T-helper 2 cell (primary cell): ENCODE measurements at places on chromosomes 16 and 17.

- no peak for DNase-seq
Measured at GRCh38 chr17:1329745-1330343, 50.4 kb downstream of the TRARG1 start.

GRCh38 chr16:66585481-66586239 is 6.4 kb downstream of the CMTM2 start:
- no peak for DNase-seq

DNA sequence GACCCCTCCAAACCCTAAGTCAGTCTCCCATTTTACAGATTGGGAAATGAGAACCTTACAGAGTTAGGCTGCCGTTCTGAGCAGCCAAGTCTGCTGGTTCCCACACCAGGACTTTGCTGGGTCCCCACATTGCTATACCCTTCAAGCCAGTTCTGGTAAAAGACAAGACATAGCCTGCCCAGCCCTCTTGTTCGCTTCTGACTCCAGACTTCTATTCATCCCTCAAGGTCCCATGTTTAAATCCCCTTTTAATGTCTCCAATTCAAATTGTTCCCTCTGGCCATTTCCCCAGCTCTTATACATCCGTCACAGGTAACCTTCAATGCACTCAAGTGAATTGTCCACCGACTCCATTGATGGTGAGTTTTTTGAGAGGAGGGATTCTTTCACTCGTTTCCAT is 30.2 kb downstream of the WNT3 start:
- DNase-seq = no peak

DNA sequence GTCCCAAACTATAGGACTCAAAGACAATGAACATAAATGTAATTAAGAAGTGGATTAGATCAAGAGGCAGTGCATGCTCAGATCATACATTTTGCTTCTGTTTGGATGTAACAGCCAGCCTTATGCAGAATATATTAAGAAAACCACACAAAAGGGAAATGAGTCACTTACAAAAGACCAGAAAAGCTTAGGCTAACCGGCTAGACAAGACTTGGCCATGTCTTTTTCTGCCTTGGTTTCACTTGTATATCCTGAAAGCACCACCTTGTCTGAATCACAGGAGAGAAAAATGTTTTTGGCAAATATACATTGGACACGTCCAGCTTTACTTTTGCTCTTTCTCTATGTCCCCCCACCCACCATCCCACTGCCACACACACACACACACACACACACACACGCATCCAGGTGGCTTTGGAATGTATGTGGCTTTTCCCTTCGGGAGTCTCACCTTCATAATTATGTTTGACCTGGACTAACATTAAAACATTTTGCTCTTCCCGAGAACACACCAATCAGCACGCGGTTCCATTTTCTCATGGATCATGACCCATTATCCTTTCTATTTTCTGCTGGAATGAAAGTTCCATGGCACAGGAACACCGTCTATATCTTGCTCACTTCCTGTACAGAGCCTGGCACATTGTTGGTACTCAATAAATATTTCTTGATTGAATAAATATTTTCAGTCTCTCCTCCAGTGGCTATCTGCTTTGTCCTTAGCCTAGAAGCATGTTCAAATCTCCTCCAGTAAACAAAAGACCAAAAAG is 64.6 kb downstream of the CDK5R1 start:
- DNase-seq = no peak

- no peak for DNase-seq
Measured at GRCh38 chr17:44091200-44091997, 20.9 kb downstream of the G6PC3 start.

- DNase-seq = no peak
Measured at GRCh38 chr17:79325709-79326430, 251.2 kb downstream of the ENGASE start.

DNA sequence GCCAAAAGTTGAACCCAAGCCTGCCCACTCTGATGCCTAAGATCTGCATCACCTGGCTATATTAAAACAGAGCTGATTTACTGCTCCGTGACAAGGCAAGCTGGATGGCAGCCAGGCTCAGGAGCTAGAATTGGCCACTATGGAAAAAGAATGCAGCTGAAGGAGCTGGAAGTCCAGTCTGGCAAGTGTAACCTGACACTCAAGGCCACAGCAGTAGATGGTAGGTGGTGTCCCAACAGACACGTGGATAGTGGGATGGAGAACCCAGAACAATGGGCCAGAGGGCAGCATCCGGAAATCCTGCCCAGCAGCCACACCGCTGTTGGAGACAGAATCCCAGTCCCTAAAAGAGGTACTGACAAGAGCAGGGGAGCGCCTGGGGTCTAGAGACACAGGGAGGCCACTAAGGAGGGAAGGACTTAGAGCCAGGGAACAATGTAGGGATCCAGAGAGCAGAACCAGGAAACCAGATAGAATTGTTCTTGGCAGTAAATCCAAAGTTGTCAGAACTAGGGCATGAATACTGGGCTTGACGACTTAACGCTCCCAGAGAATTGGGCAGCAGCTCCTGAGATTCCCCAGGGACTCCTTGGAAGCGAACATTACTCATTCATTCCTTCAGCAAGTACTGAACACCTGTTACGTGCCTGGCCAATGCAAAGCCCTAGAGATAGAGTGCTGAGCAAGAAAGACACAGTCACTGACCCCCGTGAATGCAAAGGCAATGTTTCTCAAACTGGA is 85.7 kb downstream of the CDYL2 start:
- DNase-seq = no peak

DNA sequence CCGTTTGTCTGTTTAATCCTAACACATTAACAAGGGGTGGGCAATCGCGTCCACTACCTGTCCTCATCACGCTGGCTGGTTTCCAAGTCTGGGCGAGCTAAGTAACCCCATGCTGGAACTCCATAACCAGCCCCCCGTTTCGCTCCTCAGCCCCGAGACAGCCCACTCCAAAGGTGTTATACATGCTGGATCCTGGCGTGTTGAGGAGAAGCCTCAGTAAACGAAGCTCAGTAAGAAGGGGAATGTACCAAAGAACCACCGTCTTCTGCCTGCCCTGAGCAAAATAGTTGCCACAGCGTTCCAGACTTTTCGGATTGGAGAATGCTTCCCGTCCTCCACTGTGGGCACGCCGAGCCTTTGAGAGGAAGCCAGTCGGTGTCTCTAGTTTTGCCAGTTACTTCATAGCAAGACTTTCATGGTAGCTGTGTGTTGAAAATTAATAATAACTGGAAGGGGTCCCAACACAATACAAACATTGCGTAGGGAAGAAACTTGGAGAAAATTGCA is 16.1 kb upstream of the C17orf78 start:
- DNase-seq = no peak

DNA sequence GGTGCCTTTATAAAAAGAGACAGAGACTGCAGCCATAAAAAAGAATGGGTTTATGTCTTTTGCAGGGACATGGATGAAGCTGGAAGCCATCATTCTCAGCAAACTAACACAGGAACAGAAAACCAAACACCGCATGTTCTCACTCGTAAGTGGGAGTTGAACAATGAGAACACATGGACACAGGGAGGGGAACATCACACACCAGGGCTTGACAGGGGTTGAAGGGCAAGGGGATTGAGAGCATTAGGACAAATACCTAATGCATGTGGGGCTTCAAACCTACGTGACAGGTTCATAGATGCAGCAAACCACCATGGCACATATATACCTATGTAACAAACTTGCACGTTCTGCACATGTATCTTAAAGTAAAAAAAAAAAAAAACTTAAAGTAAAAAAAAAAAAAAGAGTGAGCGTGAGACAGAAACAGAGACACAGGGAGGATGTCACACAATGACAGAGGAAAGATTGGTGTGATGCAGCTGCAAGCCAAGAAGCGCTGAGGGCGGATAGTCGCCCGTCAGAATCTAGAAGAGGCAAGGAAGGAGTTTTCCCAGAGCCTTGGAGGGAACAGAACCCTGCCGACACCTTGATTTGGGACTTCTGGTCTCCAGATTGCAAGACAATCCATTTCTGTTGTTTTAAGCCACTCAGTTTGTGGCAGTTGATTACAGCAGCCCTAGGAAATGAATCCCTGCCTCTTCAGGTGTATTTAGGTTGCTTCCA is 27.4 kb upstream of the TNS4 start:
- no peak for DNase-seq

- no peak for DNase-seq
Measured at GRCh38 chr17:36851250-36851649, 86.0 kb upstream of the LHX1 start.

DNA sequence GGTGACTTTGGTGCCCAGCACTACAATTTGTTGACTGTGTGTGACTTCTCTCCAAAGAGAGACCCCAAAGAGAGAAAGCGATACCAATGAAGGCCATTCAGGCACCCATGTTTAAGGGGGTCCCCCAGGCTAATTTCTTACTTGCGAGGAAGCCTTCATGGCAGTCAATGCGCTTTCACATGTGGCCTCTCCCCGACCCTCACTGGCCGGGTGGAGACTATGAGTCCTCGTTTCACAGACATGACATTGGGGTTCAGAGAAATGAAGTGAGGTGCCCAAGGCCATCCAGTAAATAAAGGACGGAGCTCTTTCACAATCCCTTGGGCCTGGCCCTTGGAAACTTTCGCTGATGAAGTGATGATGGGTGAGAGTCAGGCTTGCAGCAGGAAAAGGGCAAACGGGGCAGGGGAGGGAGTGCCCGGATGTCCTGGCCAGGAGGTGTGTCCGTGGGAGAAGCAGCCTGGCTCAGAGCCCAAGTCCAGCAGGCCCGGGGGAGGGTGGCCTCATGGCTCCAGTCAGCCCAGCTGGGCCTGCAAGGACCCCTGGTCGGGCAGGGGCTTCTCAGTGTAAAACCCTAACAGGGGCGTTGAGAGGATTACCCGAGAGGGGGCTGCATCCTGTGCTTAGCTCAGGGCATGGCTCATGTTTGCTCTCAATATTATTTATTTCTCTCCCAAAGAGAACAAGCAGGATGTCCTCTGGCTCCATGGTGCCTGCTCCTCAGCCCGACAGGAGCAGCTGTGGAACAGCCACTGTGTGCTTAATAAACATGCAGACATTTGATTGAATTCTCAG is 14.7 kb downstream of the TBX2 start:
- no peak for DNase-seq

- DNase-seq = no peak
Measured at GRCh38 chr16:29816694-29817441, 916 bp downstream of the PAGR1 start.

- DNase-seq = no peak
Measured at GRCh38 chr17:74079537-74080300, 123.8 kb upstream of the RPL38 start.

GRCh38 chr17:66799849-66800537 is 34.9 kb upstream of the CACNG5 start:
- DNase-seq = no peak

DNA sequence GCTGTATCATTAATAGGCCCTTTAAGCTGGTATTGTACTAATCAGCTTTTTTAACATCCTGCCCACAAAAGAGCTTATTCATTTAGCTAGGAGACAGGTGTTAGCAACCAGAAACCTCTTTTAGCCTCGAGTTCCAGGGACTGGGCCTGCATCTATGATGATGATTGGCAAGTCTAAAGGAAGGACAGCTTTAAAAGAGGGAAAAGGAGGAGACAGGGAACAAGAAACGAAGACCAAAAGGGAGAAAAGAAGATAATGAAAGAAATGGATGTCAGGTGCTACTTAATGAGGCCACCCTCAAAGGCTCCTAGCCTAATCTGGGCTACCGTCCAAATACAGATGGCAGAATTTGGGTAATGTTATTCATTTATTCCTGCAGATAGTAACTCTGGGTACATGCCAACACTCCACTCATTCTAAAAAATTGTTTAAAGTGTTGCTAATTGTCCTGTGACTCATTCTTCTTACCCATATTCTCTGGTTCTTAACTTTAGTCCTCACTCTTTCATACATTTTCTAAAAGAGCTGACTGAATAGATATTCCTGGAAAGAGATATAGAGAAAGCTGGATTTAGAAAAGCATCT is 18.7 kb upstream of the RFFL start:
- DNase-seq = peak; percentile 81

DNA sequence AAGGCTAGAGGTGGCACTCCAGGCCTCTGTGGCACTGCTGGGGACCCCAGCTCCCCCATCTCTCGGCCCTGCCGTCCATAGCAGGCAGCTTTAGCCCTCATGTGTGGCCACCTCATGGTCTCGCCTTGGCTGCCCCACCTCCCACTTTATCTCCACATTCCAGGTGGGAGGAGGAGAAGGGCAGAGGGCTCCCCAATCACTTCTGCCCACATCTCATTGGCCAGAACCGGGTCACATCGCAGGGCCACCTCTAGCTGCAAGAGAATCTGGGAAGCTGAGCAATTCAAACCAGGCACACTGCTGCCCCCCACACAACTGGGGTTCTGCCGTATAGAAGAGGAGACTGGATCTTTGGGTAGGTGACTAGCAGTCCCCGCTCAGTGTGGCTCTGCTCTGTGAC is 1.6 kb downstream of the DRC7 start:
- no peak for DNase-seq

DNA sequence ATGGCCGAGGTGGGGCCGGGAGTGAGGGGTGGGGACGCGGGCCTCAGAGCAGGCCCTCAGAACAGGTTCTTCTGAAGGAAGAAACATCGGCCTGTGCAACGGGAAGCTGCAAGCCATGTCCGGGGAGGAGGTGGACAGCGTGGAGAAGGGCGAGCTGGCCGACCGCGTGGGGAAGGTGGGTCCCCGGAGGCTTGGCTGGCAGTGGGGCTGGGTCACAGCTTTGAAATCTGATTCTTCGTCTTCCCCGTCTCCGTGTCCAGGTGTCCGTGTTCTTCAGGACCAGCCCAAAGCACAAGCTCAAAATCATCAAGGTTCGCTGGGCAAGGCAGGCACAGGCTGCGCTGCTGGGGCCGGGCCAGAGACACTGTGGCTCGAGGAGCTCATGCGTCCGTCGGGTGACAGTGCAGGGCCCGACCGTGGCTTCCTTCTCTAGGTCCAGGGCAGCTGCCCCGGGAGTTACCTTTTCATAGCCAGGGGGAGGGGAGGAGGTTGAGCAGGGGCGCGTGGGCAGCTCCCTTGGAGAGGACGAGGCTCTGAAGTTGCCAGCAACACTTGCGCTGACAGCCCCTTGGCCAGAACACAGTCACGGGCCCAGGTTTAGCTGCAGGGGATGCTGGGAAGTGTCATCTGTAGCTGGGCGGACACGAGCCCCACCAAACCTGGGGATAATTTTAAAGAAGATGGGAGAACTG is 51.3 kb downstream of the MEAK7 start:
- DNase-seq = no peak

DNA sequence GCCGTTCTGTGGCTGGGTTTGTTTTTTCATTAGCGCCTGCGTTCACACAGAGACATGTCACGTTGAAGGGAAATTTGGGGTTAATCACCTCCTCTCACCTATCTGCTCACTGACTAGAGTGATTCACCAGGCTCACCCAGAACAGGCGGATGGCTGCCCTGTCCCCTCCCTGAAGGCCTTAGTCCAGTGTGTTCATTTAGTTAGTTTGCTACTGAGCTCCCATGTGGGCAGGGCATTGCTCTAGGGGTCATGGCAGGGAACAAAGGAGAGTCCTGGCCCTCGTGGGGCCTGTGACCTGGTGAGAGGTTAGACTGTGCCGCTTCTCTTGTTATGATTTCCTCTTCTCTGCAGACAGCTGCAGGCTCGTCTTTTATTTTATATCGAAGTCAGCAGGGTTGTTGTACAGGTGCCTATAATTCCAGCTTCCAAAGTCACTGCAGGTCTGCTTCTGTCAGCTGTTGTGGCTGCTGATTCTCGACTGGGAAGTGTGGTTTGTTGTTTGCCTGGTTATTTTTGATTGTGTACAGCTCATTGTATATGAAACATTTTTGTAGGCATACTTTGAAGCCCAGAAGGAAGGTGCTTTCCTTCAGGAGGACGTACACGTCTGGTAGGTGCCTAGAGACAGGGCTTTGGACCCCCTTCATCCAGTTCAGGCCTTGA is 73.4 kb upstream of the GSE1 start:
- DNase-seq = no peak
